ENCODE measurements at places on chromosomes 1 and 21. TPM values are rescaled to one million over a fixed set of nuclear protein-coding genes. Genes with fewer than 3 reads are reported as not detected.

SPRR3 gene
- total RNA-seq, result 26.7 TPM

DNA sequence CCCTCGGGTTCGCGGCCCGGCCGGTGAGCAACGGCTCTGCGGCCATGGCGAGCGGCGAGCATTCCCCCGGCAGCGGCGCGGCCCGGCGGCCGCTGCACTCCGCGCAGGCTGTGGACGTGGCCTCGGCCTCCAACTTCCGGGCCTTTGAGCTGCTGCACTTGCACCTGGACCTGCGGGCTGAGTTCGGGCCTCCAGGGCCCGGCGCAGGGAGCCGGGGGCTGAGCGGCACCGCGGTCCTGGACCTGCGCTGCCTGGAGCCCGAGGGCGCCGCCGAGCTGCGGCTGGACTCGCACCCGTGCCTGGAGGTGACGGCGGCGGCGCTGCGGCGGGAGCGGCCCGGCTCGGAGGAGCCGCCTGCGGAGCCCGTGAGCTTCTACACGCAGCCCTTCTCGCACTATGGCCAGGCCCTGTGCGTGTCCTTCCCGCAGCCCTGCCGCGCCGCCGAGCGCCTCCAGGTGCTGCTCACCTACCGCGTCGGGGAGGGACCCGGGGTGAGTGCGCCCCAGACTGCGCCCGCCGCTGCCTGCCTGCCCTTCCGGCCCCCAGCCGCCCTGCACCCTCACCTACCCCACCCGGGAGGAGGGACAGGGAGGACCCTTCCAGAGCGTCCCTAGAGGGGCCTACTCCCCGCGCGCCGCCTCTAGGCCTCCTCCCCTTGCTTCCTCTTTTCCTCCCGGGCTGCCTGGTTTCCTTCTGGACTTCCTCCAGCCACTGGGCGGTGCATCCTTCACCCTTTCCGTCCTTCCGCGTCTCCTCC, at the start of gene RNPEP:
Gene RNPEP, plus strand, starts transcription at position 26 of the 757 bp plus-strand sequence. Its CDS starts 19 bp downstream, at position 45.
- peak; percentile 77 for DNase-seq

- DNase-seq, result no peak
Measured at GRCh38 chr1:109251277-109252166, 2.2 kb downstream of the CELSR2 start.

- peak; percentile 22 for DNase-seq
Measured at GRCh38 chr1:151790940-151791651, 796 bp upstream of the TDRKH start.

SLC37A1 gene
- total RNA-seq, result 24.9 TPM

DNA sequence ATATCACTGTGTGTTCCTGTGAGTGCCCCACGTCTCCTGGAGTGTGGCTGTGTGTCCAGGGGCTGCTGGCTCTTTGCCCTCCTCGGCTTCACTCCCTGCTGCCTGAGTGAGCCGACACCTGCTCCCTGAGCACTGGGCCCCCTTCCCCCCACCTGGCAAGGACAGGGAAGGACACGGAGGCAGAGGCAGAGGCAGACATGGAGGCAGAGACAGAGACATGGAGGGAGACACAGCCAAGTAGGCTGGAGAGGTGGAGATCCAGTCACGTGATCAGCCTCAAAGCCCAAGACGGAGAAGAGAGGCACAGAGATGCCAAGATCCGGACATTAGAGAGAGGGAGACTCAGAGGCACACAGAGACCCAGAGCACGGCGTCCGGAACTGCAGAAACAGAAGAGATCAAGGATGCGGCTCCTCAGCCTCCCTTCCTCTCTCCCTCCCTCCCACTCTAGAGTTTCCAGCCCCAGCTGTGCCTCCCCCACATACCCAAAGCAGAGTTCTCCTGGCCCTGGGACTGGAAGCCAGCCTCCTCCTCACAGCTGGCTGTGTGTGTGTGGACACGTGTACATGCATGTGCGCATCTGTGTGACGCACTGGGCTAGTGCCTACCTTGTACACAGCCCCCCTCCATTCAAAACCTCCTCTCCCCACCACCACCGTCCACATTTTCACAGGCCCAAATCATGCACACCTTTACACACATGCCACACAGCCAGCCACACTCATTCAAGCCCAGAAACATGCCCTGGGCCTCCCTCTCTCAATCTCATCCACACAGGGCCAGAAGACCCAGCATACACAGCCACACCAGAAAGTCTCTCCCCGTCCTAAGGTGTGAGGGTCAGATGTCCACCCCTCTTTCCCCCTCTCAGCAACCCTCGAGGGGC, 39.1 kb upstream of the WASF2 start:
- DNase-seq, result no peak
